Tongue (tissue), 3 donors: ENCODE measurements at places on chromosomes 6 and 20. TPM values are rescaled to one million over a fixed set of nuclear protein-coding genes. Genes with fewer than 3 reads are reported as not detected.

The KIFC1 gene
- 12.2 TPM for total RNA-seq

- no peak for DNase-seq
Measured at GRCh38 chr20:1664911-1665310, 7.3 kb upstream of the SIRPG start.

DNA sequence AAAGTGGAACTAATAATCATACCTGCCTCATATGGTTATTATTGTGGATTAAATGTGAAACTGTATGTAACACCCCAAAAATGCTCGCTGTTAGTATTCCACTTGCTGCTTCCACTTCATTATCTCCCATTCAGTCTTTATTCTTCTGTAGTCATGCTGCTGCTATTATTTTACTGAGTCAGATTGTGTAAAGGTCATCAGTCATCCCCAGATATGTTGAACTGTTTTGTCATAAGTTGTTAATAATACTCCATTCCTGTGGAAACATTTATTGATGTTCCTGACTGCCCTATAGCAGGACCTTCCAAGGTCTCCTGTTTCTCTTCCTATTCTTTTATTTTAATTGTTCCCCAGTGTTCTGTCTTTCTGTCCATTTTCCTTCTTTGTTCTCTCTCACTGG lies 1148.3 kb downstream of the EPHA7 start:
- no peak for DNase-seq

DNA sequence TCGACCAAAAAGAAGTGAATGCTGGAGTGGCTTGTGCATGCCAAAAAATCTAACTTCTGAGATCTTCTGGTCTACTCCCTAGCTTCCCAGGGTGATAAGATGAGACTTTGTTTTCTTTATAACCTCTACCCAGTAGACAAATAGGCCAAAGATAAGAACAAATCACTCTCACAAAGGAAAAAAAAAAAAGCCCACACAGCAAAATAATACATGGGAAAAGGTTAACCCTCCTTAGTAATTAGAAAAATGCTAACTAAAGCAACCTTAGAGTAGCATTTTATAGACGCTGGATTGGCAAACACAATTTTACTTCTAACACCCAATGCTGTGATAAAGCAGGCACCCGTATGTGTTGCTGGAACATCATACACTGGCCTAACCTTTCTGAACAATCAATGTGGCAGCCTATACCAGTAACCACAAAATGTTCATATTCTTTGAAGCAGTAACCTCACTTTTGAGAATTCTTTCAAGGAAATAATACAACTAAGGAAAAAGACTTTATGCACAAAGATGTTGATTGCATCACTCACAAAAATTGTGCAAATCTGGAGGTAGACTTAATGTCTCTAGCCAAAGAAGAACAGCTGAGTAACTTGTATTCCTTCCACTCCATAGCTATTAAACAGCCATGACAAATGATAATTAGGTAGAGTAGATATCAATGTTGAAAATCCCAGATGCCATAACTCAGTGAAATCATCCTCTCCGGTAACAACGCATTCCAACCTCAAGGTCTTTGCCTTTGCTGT lies 116.3 kb upstream of the QKI start:
- no peak for DNase-seq

- no peak for DNase-seq
Measured at GRCh38 chr6:141866731-141867497, 265.8 kb upstream of the GJE1 start.
